Heart left ventricle (tissue), 16 donors: ENCODE measurements at places on chromosomes 16 and 17.

DNA sequence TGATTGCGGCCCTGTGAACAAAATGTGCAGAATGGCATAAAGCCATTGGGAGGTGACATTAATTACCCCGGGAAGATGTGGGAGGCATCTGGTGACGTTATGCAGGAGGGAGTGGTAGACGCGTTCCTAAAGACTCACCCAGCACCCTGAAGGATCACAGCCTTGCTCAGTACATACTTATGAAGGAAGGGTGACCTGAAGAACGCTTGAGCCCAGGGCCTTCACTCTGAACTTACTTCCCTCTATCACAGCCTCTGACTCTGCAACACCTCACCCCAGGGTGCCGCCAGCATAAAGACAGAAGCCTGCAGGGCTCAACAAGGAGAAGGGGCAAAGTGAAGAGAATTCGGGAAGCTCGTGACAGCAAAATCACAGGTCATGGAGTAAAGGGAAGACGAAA lies 9.4 kb downstream of the MFSD6L start:
- H3K27ac ChIP-seq: no peak overlapping the region
- H3K27me3 ChIP-seq: no peaks in the 10 kb centered on the region
- H3K36me3 ChIP-seq: no peaks in the 10 kb centered on the region
- no peak overlapping the region for H3K4me3 ChIP-seq
- no peaks in the 10 kb centered on the region for H3K4me1 ChIP-seq

DNA sequence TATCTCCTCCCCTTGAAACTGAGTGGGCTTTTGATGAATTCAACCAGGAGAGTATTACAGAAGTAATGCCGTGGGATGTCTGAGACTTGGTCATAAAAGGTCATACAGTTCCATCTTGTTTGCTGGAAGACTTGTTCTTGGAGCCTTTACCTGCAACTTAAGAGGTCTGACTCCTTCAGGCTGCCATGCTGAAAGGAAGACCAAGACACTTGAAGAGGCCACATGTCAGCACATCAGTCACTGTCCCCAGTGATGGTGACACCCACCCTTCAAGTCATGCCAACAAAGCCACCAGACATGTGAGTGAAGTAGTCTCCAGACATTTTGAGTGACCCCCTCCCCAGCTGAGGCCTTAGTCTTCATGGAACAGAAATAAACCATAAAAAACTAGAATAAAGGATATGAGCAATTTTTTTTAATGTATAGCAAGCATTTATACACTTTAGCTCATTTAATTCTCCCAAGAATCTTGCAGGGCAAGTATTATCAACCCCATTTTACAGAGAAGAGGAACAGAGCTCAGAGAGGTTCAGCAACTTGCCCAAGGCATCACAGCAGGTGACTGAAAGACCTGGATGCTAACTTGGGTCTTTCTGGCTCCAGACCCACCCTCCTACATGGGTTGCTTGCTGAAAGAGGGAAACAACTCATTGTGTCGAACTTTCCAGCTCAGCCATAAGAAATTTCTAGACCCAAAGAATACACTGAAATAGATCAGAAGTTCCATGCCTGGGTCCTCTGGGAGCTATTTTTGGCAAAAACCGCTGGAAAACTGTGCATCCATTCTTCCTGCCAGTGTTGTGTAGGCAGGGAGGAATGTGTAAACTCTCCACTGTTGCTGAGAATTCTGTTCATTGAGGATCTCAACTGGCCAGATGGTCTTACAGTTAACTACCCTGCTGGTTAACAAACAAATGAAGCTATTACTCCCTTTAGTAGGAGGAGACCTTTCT lies 38.1 kb downstream of the SOCS1 start:
- no peaks in the 10 kb centered on the region for H3K27me3 ChIP-seq
- no peak for DNase-seq
- H3K27ac ChIP-seq: no peak overlapping the region
- no peaks in the 10 kb centered on the region for H3K36me3 ChIP-seq

DNA sequence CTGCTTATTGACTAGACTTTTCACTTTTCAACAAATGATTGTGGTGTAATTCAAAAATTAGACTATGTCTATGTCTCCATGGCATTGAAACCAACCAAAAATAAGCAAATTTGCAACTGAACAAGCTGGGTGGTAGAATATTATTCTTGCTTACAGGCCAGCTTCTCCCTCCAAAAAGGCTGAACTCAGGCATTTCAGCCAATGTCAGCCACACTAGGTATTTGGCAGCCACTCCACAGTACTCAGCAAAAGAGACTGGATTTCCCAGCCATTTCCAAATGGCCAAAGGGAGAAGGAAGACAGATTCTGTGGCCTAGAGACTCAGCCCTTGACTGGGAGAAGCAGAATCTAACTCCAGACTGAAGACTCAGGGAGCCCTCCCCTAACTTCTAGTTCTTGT lies 121.8 kb upstream of the IRX5 start:
- DNase-seq: no peak
- H3K36me3 ChIP-seq: no peaks in the 10 kb centered on the region
- no peak overlapping the region for H3K4me3 ChIP-seq
- no peak overlapping the region for H3K27ac ChIP-seq

DNA sequence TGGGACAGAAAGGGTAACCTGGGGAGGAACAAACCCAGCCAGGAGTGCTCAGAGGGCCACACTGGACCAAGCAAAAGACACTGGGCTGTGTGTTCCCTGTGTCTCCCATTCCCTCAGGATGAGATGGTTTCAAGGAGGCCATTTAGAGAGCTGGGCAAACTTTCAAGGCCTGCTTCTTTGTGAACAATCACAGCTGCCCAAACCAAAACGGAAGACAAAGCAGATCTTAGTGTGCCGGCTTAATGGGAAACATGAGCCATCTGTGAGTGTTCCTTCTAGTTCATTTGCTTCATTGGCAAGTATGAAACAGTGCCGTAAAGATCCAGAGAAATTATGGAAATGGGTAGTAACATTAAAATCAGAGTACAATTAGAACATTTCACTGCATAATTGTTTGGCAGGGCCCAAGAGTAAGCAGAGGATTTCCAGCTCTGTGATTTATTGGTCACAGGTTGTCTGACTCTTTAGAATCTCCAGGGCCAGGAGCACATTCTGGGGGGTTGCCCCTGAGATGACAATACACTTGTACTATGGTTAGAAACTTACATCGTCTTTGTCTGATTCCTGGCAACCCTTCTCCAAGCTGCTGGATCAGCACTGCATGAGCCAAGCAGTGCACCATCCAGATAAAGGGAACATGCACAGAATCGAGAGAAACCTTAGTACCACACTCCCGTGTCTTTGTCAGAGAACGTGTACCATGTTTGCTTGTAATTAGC lies 412.1 kb downstream of the RBFOX1 start:
- no peak overlapping the region for H3K27ac ChIP-seq
- H3K4me1 ChIP-seq: no peaks in the 10 kb centered on the region
- no peak overlapping the region for H3K4me3 ChIP-seq

GRCh38 chr16:22961206-22961605 lies 147.2 kb downstream of the HS3ST2 start:
- DNase-seq: no peak
- no peak overlapping the region for H3K4me3 ChIP-seq
- H3K27ac ChIP-seq: no peak overlapping the region
- H3K27me3 ChIP-seq: peaks cover 3% of the 10 kb centered on the region
- H3K4me1 ChIP-seq: no peaks in the 10 kb centered on the region

DNA sequence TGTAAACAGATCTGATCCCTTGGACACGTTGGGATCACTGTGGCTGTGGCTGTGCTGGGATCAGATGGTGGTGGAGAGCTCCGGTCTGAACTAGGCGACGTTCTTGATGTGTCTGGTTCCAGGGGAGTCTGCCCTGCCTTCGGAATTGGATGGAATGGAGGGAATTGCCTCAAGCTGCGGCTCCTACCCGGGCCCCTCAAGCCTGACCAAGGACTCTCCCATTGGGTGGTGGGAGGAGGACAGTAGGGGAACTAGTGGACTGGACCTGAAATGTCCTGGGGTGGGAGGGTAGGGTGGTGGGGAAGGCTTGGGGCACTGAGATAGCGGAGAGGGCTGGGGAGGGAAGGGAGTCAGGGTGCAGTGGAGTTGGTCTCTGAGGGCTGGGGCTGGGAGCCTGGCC lies 3.2 kb upstream of the UBALD1 start:
- peaks cover 31% of the 10 kb centered on the region for H3K4me1 ChIP-seq
- no peak overlapping the region for H3K4me3 ChIP-seq
- H3K27me3 ChIP-seq: no peaks in the 10 kb centered on the region
- no peak for DNase-seq
- no peaks in the 10 kb centered on the region for H3K36me3 ChIP-seq
- H3K27ac ChIP-seq: no peak overlapping the region

DNA sequence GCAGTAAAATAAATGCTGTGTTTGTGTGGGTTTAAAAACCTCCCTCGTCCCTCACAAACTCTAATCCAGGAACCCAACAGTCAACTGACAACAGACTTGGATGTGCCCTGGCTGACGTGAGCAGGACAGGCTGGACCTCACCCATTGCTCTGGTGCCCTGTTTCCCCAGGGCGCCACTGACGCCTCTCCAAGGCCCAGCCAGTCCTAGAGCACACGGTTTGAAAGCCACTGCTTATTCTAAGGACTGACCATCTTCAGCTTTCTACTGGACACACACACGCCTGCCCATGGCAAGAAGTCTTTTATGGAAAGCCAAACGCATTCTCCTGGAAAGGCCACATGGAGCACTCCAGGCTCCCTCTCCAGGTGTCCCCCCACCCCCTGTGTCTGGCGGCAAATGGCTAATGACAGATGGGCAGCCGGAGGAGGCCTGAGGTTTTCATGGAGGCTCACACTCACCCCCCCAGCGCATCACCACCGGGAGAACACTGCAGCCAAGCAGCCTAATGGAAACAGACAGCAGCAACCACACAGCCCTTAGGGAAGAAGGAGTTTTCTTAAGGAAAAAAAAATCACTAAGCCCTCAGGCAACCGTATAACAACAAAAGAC lies 319.2 kb downstream of the SOX9 start:
- H3K36me3 ChIP-seq: no peaks in the 10 kb centered on the region
- no peaks in the 10 kb centered on the region for H3K27me3 ChIP-seq
- H3K4me1 ChIP-seq: no peaks in the 10 kb centered on the region
- H3K4me3 ChIP-seq: no peak overlapping the region

- H3K4me3 ChIP-seq: no peak overlapping the region
- DNase-seq: no peak
- H3K27ac ChIP-seq: no peak overlapping the region
- H3K27me3 ChIP-seq: no peaks in the 10 kb centered on the region
- H3K4me1 ChIP-seq: peaks cover 7% of the 10 kb centered on the region
Measured at GRCh38 chr16:49493836-49494235, 120.2 kb downstream of the C16orf78 start.

- no peak overlapping the region for H3K4me3 ChIP-seq
- H3K27me3 ChIP-seq: no peaks in the 10 kb centered on the region
- DNase-seq: no peak
- peaks cover 33% of the 10 kb centered on the region for H3K36me3 ChIP-seq
- H3K4me1 ChIP-seq: peaks cover 7% of the 10 kb centered on the region
- no peak overlapping the region for H3K27ac ChIP-seq
Measured at GRCh38 chr17:35618628-35619027, 31.5 kb downstream of the AP2B1 start.

DNA sequence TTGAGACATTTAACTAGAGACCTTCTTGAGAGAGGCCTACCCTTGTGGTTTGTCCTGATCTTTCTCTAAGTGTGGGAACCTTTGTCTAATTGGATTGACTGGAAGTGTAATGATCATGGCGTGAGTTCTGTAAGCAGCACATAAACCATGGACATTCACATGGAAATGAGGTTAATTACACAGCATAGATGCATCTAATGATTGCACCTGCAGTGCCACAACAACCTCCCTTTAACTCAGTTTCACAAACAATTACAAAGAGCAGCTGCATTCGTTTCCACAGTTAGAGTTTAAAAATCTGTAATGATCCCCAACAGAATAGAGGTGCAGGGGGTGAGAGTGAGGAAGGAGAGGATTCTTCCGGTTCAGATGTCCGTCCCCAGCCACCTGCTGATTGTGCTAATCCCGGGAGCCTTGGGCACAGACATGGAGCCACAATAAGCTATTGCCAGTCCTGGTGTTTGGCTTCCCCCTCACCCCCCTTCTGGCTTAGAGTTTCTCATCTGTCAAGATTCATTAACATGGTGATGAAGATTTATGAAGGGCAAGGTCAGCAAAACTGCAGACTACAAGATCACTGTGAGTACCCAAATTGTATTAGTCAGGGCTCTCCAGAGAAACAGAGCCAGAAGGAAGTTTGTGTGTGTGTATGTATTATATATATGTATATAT lies 659.2 kb upstream of the SOX9 start:
- no peaks in the 10 kb centered on the region for H3K27me3 ChIP-seq
- no peak overlapping the region for H3K27ac ChIP-seq
- H3K4me3 ChIP-seq: no peak overlapping the region

DNA sequence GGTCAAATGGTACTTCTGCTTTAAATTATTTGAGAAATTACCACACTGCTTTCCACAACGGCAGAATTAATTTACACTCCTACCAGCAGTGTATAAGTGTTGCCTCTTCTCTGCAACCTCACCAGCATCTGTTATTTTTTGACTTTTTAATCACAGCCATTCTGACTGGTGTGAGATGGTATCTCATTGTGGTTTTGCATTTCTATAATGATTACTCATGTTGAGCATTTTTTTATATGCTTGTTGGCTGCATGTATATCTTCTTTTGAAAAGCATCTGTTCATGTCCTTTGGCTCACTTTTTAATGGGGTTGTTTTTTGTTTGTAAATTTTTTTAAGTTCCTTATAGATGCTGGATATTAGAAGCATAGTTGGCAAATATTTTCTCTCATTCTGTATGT lies 446.7 kb downstream of the PMP22 start:
- H3K27me3 ChIP-seq: no peaks in the 10 kb centered on the region
- H3K27ac ChIP-seq: no peak overlapping the region
- H3K36me3 ChIP-seq: no peaks in the 10 kb centered on the region
- no peak overlapping the region for H3K4me3 ChIP-seq

DNA sequence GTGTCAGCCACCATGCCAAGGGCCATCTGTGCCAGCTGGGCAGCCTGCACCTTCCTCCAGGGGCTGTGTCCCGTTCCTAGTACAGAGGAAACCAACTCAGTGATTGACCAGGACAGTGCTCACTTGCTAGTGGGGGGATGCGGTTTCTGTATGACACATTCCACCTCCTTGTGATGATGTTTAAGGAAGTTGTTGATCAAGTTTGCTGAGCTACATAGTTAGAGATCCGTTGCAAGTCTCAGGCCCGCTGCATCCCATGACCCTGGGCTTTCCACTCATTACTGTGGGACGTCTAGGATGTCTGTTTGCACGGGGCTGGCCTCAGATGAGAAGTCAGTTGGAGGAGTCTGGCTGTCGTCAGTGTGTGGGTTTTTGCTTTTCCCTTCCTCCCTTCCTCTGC lies 33.6 kb downstream of the RNF213 start:
- no peaks in the 10 kb centered on the region for H3K27me3 ChIP-seq
- H3K4me1 ChIP-seq: no peaks in the 10 kb centered on the region
- H3K36me3 ChIP-seq: peaks cover 99% of the 10 kb centered on the region
- H3K4me3 ChIP-seq: no peak overlapping the region
